ENCODE measurements at places on chromosomes 1 and 21.
A peak's percentile ranks its signal among the peaks of the same experiment; 100 is the strongest.

GRCh38 chr1:99751877-99752504, 14.4 kb downstream of the FRRS1 start:
- no peak for DNase-seq

DNA sequence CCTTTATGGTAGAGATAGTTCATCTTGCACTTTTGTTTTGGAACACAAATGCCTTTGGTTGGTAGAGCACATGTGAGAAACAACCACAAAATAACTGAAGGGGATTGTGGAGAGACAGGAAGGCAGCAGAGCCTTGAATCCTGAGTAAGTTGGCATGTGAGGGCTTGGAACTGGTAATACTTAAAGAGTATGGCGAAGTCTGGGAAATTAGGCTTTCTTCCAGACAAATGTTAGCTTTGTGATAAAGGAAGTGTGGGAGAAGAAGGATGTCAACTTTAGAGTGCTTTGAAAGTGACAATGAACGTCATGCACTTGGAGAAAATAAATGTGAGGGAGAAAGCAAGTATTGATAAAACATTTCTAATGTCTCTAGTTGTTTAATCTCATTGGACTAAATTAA, 476.3 kb upstream of the ZRANB2 start:
- no peak for DNase-seq

DNA sequence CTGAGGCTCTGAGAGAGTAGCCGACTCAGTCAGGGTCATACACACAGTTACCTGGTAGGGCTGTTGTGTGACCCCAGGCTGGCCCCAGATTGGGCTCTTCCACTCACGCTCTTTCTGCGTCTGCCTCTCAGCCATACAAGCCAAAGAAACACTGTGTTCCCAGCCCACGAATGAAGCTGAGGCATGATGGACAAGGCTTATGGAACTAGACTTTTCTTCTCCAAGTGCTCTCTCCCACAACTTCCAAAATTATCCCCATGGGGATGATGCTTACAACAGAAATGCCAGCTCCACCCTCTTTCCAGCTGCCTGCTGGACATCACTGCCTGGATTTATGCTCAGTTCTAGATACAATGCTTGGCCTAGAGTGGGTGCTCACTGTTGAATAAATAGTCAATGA, 102.8 kb upstream of the JUN start:
- no peak for DNase-seq

DNA sequence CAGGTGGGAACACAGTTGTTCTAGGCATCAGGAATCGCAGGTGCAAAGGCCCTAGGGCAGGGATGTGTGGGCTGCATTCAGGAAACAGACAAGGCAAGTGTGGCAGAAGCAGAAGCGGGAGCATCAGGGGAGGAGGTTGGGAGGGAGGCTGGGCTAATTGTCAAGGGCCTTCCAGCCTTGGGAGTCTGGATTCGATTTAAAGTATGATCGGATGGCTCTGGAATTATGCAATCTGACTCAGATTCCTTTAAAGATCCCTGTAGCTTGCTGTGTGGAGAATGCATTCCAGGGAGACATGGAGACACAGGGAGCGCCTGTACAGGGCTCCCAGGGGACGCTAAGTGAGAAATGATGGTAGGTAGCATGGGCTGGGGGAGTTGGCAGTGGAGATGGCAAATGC, 86.5 kb downstream of the LACTBL1 start:
- no peak for DNase-seq

- no peak for DNase-seq
Measured at GRCh38 chr1:236810018-236810417, 14.9 kb downstream of the MTR start.

DNA sequence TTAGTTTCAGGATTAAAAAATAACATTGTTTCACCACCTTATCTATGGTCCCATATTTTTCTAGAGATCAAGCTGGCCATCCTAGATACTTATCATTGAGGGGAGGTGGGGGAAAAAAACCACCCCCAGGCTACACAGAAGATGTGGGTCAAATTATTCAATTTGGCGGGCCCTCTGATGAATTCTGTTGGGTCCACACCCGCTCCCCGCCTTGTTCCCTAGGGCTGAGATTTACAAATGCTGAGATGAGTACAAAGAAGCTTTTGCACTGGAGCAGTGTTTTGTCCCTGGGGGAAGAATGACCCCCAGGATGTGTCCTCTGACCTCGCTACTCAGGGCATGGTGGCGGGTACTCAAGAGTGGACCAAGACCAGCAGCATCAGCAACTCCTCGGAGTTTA, 246.9 kb upstream of the TMEM51 start:
- no peak for DNase-seq

DNA sequence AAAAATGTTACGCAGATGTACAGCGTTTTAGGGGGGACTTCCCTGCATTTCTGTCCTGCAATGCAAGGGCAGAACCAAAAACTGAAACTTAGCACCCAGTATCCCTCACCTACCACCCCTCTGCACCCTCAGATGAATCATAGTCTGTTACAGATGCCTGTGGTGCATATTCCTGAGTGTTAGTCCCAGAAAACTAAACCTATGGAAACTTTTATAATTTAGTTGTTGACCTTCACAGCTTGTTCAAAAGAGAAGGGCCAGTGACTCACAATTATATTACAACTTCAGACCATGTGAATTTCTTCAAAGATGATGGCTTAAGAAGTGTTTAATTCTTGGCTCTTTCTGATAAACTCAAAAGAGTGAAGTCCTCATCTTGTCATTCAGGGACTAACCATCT, 5.8 kb downstream of the PTGER3 start:
- no peak for DNase-seq

DNA sequence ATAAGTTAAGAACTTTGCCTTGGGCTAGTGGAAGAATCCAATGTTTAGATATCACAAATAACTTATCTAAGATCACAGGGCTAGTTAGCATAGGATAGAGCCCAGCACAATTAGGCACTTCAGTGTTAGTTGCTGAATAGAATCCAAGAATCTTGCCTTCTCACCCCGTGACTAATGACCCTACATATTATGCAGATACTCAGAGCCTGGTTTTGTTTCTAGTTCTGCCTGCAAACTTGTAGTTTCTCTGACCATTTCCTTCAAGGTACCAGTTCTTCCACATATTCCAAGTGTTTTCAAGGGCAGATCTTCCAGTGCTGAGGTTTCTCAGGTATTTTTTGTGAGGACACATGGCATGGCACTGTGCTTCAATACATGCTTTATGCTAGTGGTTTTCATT, 239.3 kb downstream of the KCNK2 start:
- DNase-seq, result no peak

GRCh38 chr1:197042676-197043341, 24.3 kb downstream of the F13B start:
- DNase-seq, result no peak

- no peak for DNase-seq
Measured at GRCh38 chr1:179295164-179295755, 1.7 kb downstream of the SOAT1 start.

DNA sequence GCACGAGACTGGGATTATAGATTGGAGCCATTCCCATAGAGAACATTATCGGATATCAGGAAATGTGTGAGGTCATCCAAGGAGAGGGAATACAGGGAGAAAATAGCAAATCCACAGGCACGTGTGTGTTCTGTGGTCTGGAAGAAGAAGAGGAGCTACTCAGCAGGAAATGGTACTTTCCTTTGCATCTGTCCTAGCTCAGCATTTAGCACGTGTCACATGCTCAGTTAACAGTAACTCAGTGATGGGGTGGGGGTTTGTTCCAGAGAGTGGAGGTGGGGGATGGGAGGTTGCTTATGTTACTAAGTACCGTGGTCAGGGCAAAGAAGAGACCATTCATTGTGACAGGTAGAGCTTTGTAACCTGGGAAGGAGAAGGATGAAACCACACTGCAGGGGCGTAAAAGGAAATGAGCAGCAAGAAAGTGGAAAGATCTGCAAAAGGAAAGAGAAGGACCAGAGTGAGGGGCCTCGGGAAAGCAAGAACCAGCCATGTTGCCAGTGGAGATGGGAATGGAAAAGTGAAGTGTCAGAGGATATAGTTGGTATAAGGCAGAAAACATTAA, 100.4 kb downstream of the ATP5PO start:
- DNase-seq, result no peak

GRCh38 chr1:89555550-89555949, 30.9 kb downstream of the LRRC8B start:
- no peak for DNase-seq

- DNase-seq, result no peak
Measured at GRCh38 chr21:39527067-39527595, 75.4 kb downstream of the SH3BGR start.

DNA sequence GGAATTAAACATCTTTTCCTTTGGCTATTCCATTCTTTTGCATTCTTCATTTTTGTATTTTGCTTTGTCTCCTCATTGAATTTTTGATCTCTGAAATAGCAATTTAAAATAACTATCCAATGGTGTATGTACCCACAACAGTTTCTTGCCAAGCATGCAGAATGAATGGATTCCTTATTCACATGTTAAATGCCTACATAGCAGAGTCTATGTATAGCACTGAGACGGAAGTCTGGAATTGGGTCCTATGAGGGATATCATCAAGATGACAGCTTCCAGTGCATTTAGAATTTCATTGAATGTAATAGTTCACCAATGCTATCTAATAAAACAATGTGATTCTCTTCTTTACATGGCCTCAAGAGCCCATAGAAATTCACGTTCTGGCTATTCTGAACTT, 97.5 kb downstream of the MRPS6 start:
- DNase-seq, result no peak

- DNase-seq, result no peak
Measured at GRCh38 chr1:205604059-205604458, 27.8 kb downstream of the ELK4 start.

- DNase-seq, result peak; percentile 80
Measured at GRCh38 chr1:8423692-8424538, 106.0 kb downstream of the SLC45A1 start.

GRCh38 chr1:9573723-9574122, 15.0 kb upstream of the TMEM201 start:
- DNase-seq, result no peak

GRCh38 chr1:1079408-1080121, 5.5 kb upstream of the RNF223 start:
- DNase-seq, result peak; percentile 95

- no peak for DNase-seq
Measured at GRCh38 chr1:51284487-51284954, 45.8 kb downstream of the TTC39A start.

DNA sequence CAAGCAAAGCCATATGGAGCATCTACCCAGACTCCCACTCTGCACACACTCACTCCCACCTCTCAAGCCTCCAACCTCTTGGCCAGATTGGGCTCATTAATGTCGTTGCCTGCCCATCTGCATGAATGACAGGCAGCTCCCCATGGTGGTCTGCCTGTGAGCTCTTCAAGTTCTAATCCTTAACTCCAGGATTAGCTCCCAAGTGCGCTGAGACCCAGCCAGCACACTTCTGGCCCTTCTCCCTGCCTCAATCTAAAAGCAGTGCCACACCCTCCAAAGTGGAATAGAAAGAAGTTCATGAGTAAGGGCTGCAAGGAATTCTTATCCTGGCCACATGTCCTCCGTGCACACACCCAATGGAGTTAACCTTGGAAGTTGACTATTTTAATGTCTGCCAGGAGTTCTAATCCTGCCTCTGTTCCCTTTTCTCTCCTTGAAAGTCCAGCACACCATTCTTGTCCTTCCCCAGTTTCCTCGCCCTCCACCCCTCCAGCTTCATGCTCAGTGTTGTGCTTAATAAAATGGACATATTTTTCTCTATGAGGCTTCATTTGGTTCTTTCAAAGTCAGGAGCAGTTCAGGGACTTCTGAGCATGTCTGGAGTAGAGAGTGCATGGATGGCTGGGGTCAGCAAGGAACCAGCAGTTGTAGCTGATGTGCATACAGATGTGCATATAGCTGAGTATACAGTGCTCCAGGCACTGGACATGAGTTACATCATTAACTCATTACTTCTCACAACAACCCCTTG, 30.1 kb downstream of the CAMK1G start:
- DNase-seq, result no peak

DNA sequence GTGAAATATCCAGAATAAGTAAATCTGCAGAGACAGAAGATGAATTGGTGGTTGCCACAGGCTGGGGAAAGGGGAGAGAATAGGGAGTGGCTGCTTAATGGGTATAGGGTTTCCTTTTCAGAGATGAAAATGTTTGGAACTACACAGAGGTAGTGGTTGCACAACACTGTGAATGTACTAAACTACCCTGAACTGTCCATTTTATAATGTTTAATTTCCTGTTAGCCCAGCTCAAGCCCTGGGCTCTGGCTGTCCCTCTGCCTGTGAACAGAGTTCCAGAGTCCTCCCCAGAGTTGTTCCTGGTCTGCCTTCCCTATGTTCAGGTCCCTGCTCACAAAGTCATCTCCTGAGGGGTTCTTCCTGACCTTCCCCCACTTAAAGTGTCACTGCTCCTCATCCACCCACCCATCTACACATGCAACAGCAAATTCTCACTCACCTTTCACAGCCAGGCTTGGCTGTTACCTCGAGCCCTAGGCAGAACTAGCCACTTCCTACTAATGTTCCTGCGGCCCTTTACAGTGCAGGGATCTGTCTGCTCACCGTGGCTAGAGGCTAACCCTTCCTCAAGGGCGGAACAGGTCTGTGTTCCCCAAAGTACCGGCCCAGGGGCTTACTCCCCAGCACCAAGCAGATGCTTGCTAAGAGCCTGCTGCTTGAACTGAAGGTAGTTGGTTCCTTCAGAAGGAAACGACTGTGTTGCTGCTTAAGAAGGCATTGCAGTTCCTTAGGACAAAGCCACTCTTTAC, 22.4 kb downstream of the DHCR24 start:
- no peak for DNase-seq

GRCh38 chr1:94087193-94087592, 33.8 kb downstream of the ABCA4 start:
- DNase-seq, result no peak

All from HuH-7.5 (cell line).